ENCODE measurements at places on chromosomes 1 and 21.

DNA sequence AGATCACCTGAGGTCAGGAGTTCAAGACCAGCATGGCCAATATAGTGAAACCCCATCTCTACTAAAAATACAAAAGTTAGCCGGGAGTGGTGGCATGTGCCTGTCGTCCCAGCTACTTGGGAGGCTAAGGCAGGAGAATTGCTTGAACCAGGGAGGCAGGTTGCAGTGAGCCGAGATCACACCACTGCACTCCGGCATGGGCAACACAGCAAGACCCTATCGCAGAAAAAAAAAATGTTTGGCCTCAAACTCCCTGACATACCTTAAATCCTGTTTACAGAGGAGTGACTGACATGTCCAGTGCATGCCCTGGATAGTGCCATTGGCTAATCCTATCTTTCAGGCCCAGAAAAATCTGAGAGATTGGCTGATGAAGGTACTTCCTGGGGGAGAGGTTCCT is 11.8 kb downstream of the DCLRE1B start:
- no peak for DNase-seq

DNA sequence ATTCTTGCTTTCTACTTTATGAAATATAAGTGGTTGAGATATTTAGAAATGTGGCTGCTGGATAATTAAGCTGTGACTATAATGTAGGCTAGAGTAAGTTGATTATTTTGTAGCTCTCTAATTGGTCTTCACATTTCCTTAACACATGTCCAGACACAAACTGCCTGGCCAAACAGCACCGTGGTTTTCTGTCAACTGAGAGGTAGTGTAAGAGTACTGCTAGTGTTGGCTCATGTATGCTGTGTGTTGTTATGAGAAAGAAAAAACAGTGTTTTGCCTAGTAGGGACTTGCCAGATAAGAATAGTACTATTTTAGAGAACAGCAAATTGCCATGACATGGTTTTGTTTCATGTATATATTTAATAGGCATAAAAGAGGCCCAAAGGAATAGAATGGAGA is 37.1 kb downstream of the TMED5 start:
- no peak for DNase-seq

GRCh38 chr1:97145321-97145956 is 423.9 kb downstream of the PTBP2 start:
- no peak for DNase-seq

DNA sequence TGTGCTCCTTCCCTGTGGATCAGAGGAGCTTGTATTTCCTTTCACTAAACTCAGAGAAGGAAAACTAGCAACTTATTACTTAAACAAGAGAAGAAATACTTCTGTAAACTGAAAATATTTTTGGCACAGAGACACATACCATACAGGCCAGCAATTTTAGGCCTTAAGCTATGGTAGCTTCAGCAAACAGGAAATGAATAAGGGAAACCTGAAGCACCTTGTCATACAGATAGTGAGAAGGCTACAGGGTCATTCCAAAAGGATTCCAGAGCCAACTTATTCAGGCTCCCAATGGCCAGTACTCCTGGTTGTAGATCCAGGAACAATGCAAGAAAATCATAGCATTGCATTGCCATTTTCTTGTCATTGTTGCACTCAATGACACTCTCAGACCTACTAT is 9.1 kb upstream of the KYAT3 start:
- no peak for DNase-seq

DNA sequence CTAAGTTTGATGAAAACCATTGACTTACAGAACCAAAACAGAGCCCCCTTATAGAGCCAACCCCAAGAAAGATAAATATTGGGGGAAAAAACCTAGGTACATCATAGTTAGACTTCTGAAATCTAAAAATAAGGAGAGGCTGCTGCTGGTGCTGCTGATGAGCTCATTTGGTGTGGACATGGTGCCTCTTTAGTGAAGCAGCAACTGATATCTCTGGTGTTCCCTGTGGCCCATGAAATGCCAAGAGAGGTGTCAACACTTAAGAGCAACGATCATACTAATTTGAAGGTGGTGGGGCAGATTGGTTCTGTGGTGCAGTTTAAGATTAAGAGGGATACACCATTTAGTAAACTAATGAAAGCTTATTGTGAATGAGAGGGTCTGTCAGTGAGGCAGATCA is 35.9 kb downstream of the ST3GAL3 start:
- no peak for DNase-seq

- no peak for DNase-seq
Measured at GRCh38 chr1:157409927-157410326, 142.4 kb downstream of the FCRL5 start.

DNA sequence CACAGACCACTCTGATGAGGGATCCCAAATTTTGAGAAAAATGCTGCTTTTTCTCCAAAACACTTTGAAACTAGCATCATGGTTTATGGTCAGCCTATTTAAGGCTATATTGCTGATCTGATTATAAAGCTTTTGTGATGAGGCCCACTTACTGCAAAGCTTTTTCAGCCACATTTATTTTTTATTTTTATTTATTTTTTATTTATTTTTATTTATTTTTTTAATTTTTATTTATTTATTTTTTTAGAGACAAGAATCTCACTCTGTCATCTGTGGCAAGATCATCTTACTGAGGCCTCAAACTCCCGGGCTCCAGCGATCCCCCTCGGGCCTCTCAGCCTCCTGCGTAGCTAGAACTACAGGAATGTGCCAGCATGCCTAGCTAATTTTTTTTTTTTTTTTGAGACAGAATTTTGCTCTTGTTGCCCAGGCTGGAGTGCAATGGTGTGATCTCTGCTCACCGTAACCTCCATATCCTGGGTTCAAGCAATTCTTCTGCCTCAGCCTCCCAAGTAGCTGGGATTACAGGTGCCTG is 5.2 kb upstream of the BCAS2 start:
- no peak for DNase-seq

GRCh38 chr21:30249936-30250335 is 32.8 kb downstream of the KRTAP24-1 start:
- no peak for DNase-seq

GRCh38 chr1:68506386-68506785 is 9.5 kb upstream of the DEPDC1 start:
- no peak for DNase-seq

DNA sequence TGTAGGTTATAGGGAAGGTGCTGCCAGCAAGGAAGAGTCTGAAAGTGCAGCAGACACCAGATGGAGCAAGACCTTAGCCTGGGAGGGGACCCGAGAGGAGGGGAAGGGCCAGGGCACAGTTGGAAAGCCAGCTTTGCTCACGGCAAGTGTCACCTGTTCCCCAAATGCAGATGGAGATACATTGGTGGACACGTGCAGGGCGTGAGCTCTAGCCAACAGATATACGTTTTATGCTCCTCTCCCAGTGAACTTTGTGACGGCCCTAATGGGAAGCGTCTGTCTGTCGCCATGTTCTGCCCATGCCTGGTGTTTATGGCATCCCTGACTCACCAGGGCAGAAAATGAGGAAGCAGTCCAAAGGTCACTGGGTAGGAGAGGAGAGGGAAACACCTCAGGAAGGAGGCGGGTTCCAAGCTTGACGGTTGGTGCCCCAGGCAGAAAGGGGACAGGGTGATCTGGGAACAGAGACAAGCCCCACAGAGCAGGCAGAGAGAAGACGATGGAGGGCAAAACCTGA is 7.6 kb downstream of the GPA33 start:
- no peak for DNase-seq

DNA sequence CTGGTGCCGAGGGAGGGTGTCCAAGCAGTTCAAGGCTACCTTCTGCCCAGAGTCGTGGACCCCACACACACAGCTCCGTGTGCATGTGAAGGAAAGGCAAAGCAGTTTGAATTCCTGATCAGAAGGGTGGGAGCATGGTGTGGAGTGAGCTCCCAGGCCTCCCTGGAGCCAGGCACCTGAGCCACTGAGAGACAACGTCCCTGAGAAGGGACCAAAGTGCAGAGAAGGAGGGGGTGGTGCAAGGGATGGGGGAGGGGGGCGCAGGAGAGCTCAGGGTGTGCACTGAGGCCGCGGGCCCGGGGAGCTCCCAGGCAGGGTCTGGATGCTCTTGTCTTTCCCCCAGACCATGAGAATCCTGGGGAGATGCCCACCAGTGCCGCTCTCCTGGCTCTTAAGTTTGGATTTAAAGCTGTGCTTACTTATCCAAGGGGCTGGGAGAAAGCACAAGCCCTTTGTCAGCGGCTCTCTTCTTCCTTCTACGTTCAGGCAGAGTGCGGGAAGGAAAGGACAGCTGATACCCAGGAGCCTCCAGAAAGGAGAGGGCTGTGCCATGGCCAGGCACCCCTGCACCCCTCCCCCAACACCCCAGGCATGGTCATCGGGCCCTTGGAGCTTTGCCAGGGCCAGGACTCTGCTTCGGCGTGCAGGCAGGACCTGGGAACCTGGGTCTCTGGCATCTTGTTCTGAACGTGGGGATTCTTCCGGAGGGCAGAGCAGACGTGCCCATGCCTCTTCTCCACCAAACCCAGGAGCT is 24.1 kb downstream of the ACTA1 start:
- DNase-seq, result no peak

GRCh38 chr21:15001857-15002606 is 62.8 kb downstream of the NRIP1 start:
- DNase-seq, result no peak

GRCh38 chr1:243230914-243231313 is 24.2 kb downstream of the CEP170 start:
- no peak for DNase-seq

DNA sequence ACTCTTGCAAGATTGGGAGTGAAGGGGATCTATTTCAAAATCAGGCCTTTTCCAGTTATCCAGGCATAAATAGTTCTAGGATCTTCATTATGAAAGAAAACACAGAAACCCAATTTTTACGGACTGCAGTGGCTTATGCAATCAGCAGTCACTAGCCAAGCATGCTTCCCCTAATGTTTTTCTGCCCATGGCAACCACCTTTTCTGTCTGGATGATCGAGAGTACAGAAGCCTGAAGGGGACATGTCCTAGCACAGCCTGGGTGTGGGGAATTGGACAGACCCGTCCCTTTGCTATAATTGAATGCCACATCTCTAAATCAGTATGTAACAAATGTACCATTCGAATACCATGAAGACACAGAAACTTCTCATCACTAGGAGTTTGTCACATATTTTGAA is 29.8 kb upstream of the NCAM2 start:
- no peak for DNase-seq

- DNase-seq, result no peak
Measured at GRCh38 chr1:178862864-178863263, 8.0 kb downstream of the ANGPTL1 start.

DNA sequence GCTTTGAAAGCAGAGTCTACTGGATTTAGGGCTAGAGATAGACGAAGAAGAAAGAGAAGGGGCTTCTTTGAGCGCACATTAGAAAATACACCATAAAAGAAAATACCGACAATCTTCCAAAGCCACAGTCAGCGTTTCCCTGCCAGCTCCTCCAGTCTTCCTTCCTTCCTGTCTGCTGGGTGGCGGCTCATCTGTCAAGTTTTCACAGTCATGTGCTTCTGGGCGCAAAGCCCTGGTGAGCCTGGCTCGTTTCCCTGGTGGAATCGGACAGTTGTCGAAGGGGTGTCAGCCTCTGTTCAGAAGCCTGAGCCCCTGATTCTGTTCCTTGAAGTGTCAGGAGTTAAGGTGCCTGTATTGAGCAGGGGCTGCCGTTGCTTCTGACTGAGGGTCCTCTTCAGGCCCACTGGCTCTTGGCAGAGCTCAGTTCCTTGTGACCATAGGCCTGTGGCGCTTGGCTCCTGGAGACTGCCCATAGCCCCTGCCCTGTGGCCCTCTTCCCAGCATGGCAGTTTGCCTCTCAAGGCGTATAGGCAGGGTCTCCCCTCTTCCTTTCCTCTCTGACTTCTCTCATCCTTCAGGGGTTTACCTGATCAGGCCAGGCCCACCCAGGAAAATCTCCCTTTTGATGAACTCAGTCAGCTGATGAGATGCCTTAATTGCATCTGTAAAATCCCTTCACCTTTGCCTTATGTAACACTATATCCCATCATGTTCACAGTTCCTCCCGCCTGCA is 58.6 kb downstream of the ADARB1 start:
- no peak for DNase-seq

DNA sequence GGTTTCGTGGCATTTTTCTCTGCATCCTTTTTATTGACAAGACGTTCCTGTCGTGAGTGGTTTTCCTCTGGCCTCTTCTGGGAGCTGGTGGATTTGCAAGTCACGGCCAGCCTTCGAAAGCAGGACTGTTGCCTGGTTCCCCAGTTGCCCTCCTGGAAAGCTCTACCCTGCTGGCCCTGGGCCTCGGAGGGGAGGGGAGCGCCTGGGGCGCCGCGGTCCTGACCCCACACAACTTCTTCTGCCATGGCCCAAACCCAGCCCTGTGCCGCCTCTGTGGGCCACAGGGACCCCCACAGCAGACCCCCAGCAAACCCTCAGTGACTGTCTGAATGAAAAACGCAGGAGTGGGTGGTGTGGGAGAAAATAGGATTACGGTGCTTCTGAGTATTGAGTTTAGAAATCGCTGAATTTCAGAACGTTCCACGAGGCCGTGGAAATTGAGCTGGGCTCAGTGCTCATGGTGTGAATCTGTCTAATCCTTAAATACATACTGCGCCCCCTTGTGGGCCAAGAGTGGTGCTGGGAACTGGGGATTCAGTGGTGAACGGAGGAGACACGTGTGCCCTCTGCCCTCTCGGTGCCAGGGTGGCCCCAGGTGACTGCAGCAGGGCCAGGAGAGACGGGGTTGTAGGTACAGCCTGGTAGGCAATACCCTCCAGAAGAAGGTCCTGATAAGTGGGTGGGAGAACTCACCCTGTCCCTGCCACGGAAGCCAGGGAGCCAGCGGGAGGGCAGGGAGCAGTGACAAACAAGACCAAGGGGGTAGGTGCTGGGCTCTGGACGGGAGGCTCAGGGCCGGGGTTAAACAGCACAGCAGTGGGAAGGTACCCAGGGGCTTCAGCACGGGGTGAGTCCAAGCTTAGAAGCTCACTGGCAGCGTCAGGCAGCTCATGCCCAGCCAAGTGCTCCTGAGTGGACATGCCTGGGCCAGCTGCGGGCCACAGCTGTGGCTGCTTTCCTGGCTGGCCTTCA is 101.2 kb upstream of the COL6A1 start:
- no peak for DNase-seq

DNA sequence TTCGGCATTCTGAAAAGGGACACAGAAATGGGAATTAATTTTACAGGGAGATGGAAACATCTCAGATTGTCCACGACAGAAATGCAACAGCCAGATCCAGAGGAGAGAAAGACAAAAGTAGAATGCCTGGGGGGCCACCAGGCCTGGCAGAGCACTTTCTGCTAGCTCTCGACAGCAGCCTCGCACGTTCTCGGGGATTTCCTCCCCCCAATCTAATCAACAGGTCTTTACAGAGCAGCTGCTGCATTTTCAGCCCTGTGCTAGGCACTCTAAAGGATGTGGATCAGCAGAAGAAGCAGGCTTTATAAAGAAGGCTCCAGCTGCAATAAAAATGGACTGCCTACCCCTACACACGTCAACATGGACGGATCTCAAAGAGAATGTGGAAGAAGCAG is 10.6 kb downstream of the CSRP1 start:
- no peak for DNase-seq

DNA sequence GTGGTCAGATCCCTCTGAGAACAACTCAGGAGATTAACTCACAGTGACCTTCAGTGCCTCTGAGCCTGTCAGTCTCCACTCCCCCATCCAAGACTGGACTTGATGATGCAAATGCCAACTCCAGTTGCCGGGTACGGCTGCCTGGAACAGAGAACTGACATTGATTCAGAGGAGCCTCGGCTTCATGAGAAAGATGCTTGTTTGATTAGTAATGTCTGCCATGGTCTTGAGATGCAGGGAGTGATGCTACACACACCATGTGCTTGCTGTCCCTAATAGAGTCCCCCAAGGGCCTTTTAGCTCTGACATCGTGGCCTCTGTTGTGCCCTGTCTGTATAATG is 51.8 kb upstream of the LRP8 start:
- no peak for DNase-seq

GRCh38 chr1:241518476-241519307 is 863 bp downstream of the FH start:
- no peak for DNase-seq

GRCh38 chr1:161398900-161399256 is 31.2 kb upstream of the CFAP126 start:
- DNase-seq, result no peak

Data from DMS79 (cell line).